Stimulated activated CD8-positive, alpha-beta memory T cell treated with anti-CD3 and anti-CD28 coated beads, Interleukin-15, amount 100 ng/mL, for 4 hours (primary cell): ENCODE measurements at places on chromosomes 3 and 15.

- DNase-seq: no peak
Measured at GRCh38 chr3:149784064-149784704, 8.2 kb downstream of the ANKUB1 start.

DNA sequence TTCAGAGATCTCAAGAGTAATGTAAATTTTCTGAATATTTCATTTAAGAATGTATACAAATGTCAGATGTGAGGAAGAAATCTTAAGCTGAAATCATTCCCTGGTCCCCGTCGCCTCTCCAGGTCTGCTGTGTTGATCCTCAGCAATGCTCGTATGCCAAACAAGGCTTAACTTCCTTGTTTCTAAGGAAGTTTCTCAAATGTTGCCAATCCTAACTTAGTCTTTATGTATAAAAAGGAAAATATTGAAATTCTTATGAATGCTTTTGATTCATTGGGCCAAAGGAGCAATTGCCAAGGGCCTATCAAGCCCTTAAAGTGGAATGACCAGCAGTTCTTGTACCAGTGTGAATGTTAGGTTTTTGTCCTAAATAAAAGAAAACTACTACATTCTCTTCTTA is 507.7 kb upstream of the SEMA6D start:
- no peak for DNase-seq

GRCh38 chr3:194312186-194312742 is 38.9 kb downstream of the CPN2 start:
- no peak for DNase-seq

GRCh38 chr15:40511093-40511471 is 40.3 kb downstream of the CHST14 start:
- no peak for DNase-seq

- DNase-seq: no peak
Measured at GRCh38 chr15:47184908-47185801, 532.1 kb upstream of the SEMA6D start.

DNA sequence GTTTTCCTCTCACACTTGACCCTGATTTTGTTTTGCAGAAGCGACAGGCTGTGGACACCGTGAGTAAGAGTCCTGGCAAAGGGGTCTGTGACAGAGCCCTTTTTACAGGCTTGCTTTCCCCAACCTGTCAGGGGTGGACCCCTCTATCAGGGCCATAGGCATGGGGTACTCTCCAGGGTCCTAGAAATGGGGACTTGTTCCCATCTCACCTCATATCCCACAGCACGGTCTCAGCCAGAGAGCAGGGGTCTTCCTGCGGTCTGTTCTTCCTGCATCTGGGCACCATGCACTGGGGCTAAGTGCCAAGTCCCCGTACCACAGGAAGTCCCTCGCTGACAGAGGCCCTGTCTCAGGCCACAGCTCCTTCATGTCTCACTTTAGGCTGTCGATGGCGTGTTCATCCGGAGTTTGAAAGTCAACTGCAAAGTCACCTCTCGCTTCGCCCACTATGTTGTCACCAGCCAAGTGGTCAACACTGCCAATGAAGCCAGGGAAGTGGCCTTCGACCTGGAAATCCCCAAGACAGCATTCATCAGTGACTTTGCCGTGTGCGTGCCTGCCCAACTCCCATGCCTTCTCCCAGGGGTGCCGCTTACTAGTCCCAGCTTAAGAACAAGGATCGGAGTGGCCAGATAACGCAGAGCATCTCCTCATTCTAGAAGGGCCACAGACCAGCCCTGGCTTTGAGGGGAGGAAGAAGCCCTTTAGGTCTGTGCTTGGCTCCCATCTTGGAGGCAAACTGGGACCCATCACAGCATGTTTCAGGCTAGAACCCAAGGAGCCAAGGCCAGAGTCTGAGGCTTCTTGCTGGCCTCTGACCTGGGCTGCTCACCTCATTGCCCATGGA is 783 bp downstream of the ITIH1 start:
- no peak for DNase-seq

DNA sequence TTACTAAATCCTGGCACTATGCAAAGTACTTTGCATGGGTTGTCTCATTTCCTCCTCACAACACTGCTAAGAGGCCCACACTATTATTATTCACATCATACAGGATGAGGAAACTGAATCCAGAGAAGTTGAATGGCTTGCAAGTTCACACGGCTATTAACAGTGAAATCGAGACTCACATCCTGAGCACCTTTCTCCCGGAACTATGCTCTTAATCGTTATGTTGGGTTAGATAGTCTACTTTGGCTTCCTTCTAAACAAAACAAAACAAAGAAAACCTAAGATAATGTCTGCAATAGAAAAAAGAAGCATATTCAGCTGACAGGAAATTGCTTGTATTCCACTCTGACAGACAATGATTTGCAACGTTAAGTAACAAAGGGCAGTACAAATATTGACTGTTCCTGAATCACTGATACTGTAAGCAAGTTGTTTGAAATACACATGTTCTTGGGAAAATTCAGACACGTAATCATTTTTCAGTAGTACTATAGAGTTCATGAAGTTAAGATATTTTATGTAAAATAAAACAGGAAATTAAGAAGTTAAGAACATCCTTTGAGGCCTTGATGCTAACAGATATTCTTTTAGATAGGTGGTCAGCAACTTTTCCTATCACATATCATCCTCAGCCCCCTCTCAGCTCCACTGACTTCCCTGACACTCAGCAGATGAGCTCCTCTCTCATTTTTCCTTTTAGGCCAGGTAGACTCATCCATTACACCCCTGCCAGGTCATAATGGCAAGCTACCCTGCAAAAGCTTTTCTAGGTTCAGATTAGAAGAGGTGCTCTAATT is 40.7 kb downstream of the C2CD4B start:
- no peak for DNase-seq

GRCh38 chr15:80830677-80831076 is 51.5 kb downstream of the CEMIP start:
- no peak for DNase-seq

- no peak for DNase-seq
Measured at GRCh38 chr15:36645106-36645505, 65.7 kb downstream of the CDIN1 start.

- DNase-seq: no peak
Measured at GRCh38 chr3:105805404-105805803, 63.4 kb downstream of the CBLB start.

- DNase-seq: no peak
Measured at GRCh38 chr15:99172989-99173388, 68.1 kb downstream of the SYNM start.

- DNase-seq: no peak
Measured at GRCh38 chr3:47542471-47543173, 29.1 kb upstream of the ELP6 start.

GRCh38 chr3:145124900-145125678 is 1035.9 kb downstream of the PLOD2 start:
- no peak for DNase-seq

- no peak for DNase-seq
Measured at GRCh38 chr3:74564560-74564959, 49.9 kb downstream of the CNTN3 start.

- DNase-seq: no peak
Measured at GRCh38 chr15:82532991-82533481, 7.2 kb downstream of the RPS17 start.

- no peak for DNase-seq
Measured at GRCh38 chr15:41713047-41713446, 52.8 kb downstream of the MGA start.

DNA sequence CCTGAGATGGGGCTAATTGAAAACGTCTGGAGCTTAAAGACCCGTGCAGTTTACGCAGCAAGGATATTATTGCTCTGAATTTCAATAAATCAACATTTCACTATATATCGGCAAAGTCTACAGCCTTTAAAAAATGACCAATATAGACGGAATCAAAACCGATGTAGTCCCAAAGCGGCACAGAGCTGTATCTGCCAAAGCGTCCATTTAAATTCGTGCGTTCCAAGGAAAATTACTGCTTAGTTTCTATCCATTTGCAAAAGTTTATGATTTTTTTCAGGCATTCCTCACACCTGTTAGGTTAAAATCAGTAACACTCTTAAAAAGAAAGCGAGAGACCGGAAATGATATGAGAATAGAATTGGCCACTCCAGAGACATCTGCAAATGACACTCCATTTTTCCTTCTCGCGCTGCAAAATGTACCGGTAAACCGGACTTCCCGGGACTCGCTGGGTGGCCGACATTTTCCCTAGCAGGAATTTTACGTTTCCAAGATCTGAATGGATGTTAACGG is 777 bp upstream of the EIF4A2 start:
- DNase-seq: no peak

DNA sequence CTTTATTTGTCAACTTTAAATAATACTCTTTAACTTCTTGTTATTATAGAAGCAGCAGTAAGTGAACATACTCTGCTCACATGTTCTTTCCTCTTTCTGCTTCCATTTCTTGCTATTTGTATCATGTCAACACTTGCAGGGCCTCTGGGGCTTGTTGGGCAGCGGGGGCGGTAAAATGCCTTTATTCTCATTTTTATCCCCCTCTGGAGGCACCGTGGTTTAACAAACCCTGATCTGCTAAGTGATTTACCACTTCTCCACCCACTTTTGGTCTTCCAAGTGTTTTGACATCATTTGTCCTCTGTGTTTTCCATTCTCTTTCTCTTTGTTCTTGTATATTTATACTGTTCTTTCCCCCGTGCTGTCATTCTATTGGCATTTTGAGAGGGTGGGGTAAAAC is 33.9 kb downstream of the SCN10A start:
- no peak for DNase-seq
